ENCODE measurements at places on chromosomes 13 and 19.

DNA sequence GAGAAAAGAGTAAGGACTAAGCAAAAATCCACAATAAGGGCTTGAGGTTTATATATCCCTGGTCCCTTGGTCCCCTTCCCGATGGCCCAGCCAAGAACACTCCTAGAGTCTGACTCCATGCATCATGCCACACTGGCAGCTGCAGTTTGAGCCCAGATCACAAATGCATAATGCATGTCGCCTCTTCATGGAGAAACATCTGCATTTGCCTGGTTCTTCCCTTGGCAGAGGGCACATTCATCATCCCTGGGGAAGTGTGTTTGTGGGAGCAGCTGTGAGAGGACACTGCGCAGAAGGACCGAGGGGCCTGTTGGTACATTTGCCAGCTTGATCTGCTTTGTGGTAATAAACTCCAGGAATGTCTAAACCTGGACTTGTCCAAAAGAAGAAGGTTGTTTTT, 731.8 kb downstream of the FGF9 start:
- DNase-seq, result no peak

- no peak for DNase-seq
Measured at GRCh38 chr19:5694956-5695648, 5.0 kb downstream of the RPL36 start.

DNA sequence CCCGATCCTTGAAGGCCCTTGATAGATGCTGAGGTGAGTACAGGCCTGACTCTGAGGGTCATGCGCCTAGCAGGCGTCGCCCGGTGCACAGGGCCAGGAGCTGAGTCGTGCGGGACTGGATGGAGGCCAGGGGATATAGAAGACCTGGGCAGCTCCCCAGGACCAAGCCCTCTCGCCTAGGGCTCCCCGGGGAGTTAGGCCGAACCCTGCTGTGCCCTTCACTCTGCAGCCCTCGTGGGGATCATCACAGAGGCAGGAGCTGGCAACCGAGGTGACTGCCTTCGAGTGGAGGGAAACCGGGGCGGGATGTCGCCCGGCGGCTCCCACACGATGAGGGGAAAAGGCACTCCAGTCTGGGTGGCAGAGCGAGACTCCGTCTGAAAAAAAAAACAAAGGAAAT, 11.7 kb downstream of the CSNK1G2 start:
- DNase-seq, result no peak

DNA sequence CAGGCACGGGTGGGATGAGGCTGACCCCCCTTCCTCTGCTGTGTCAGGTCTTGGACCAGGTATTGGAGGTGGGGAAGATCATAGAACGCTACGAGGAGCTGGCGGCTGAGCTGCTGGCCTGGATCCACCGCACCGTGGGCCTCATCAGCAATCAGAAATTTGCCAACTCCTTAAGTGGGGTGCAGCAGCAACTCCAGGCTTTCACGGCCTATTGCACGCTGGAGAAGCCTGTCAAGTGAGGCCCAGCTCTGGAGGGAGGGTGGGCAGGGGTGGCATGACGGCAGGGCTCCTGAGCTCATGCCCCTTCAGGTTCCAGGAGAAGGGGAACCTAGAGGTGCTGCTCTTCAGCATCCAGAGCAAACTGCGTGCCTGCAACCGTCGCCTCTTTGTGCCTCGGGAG, 35.3 kb downstream of the SPTBN4 start:
- no peak for DNase-seq

GRCh38 chr19:36266375-36266961, 51.6 kb downstream of the ZNF146 start:
- peak; percentile 48 for DNase-seq

DNA sequence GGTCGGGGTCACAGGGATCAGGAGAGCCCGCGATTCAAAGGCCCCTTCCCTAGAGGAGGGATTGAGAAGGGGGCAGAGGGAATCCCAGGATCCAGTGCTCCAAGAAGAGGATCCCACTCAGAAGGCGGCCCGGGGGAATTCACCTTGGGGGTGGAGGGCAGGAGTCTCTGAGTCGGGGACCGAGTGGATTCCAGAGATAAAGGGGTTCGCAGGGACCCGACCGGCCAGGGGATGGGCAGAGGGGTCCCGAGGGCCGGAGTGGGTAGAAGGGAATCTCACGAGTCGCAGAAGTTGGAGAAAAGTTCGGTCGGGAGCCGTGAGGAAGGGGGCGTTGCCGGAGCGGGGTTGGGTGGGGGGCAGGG, 261 bp downstream of the PRKD2 start:
- no peak for DNase-seq

DNA sequence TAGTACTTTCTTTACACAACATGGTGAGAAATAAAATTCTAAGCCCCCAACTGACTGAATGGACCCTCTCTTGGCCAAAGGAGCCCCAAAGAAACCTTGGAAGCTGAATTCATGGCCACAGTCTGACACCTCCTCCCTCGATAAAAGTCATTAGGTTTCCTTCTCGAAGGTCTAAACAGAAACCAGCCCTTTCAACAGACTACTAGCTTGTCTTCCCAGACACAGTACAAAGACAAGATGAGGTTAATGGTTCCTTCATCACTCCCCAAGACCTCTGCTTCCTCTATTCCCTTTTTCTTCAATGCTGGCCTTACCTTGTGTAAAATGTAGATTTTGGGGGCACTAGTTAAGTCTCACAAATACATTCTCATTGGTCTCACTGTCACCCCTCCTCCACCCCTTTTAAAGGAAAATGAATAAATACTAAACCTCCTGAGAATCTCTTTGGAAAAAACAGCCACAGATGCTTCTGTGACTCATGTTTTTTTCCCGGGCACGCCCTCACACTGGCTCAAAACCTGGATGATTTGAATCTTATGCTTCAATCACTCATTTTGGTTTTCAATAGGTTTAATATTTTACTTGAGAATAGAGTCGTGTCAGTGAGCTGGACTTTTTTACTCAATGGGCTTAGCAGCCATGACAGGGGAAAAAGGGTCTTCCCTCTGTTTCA, 65.8 kb upstream of the MED4 start:
- DNase-seq, result peak; percentile 46

GRCh38 chr19:48608798-48609263, 2.3 kb downstream of the SPACA4 start:
- DNase-seq, result peak; percentile 82

- DNase-seq, result no peak
Measured at GRCh38 chr13:39095500-39095899, 57.2 kb downstream of the NHLRC3 start.

GRCh38 chr19:4326837-4327251, 11.8 kb downstream of the STAP2 start:
- no peak for DNase-seq

DNA sequence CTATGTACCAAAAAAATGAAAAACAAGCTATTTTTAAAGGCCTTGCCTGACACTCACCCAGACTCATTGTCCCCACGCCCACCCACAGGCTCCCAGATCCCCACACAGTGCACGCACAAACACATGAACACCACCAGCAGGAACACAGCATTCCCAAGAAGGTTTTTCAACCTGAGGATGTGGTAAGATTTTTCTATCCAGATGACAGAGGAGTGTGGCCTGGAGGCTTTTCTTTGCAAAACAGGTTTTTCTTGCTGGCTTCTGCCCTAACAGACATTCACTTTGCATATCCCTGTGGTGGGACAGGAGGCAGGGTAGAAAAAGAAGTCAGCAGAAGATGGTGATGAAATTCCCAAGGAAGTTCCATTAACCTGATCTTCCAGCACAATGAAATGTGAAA, 97.8 kb downstream of the KLF12 start:
- peak; percentile 2 for DNase-seq

GRCh38 chr19:4732680-4733114, 9.1 kb upstream of the DPP9 start:
- peak; percentile 84 for DNase-seq

- no peak for DNase-seq
Measured at GRCh38 chr19:38919837-38920601, 8.0 kb upstream of the CCER2 start.

DNA sequence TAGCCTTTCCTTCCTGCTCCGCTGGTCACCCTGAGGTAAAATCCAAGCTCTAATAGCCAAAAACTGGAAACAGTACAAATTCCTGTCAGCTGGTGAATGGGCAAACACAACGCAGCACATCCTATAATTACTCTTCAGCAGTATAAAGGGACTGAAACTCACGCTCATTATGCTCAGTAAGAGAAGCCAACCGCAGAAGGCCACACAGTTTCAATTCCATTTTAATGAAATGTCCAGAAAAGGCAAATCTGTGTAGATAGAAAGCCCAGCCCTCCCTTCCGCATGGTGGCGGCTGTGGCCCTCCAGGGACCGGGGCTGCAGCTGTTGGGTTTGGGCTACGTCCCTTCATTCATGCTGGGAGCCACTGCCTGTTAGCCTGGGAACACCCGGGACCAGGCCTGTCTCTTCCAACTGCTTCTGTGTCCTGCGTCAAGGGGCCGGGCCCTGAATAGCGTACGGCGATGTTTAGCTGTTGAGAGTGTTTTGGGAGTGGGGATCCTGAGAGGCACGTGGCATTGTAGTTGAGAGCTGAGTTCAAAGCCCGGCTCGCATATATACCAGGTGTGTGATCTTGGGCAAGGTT, 23.5 kb downstream of the NKPD1 start:
- DNase-seq, result no peak

GRCh38 chr19:28569132-28570131, 643.5 kb downstream of the UQCRFS1 start:
- no peak for DNase-seq

DNA sequence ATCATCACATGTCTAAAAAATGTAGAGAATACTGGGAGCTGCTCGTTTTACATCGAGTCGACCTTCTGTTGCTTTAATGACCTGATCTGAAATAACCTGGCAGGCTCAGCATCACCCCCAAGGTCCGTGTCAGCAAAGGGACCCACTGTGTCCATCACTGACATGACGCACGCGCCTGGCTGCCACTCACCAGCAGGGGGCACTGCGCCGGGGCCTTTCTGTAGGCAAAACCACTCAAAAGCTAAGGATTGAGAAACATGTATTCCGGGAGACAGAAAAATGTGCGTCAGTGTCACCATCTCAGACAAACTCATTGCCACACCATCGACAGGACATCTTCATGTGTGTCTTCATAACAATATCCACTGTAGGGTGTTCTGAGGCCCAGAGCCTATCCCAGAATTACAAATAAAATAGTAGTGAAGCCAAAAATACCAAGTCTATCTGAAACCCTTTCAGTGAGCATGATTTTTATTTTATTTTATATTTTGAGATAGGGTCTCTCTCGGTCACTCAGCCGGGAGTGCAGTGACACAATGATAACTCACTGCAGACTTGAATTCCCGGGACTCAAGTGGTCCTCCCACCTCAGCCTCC, 130.3 kb upstream of the LSM14A start:
- DNase-seq, result peak; percentile 59

- DNase-seq, result no peak
Measured at GRCh38 chr19:6167115-6167514, 31.6 kb downstream of the ACSBG2 start.

DNA sequence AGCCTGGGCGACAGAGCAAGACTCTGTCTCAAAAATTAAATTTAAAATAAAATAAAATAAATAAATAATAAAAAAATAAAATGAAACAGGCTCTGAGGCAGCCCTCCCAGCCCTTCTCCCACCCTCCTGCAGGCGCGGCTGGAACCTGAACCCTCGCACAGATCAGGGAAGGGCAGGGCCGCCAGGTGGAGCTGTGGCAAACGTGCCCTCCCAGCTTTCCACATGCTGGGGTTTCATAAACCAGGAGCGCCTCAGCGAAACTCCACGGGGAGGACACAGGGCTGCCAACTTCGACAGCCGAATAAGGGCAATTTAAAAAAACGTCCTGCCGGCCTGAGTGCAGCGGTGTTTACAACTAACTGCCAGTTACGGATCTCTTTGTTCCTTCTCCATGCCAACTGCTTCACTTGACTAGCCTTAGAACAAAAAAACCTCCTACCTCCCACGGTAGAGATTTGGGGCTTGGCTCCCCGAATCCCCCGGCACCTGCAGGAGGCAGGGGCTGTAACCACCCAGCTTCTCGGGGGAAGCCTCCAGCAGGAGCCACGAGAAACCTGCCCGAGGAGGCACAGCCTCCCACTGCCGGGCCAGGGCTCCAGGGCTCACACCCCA, 15.9 kb downstream of the ZNF787 start:
- peak; percentile 81 for DNase-seq

DNA sequence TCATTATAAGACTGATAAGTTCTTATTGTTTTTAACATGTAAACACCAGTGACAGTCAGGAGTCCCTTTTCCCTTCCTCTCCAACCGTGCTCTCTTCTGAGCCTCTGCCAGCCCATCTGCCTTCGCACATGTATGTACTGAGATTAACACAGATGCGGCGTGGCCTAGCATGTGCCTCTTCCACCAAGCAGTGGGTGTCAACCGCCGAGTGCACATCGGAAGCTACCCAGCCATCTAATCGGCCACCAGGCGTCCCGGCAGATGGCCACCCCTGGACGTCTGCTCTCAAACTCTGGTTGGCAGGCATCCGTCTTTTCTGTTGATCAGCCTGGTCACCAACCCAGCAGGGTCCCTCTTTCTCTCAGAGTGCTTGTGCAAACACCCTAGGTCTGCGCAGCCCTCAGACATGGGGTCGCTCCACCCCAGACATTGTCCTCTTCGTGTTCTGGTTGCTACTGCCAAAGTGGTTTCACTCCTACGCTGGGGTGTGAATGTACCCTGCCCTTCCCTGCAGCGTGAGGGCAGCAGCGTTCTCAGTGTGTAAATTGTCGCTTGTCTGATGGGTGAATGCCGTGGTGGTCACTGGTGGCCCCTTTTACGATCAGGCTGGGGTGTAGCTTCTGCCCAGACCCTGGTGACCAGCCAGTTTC, 57.7 kb upstream of the LDLR start:
- DNase-seq, result no peak

DNA sequence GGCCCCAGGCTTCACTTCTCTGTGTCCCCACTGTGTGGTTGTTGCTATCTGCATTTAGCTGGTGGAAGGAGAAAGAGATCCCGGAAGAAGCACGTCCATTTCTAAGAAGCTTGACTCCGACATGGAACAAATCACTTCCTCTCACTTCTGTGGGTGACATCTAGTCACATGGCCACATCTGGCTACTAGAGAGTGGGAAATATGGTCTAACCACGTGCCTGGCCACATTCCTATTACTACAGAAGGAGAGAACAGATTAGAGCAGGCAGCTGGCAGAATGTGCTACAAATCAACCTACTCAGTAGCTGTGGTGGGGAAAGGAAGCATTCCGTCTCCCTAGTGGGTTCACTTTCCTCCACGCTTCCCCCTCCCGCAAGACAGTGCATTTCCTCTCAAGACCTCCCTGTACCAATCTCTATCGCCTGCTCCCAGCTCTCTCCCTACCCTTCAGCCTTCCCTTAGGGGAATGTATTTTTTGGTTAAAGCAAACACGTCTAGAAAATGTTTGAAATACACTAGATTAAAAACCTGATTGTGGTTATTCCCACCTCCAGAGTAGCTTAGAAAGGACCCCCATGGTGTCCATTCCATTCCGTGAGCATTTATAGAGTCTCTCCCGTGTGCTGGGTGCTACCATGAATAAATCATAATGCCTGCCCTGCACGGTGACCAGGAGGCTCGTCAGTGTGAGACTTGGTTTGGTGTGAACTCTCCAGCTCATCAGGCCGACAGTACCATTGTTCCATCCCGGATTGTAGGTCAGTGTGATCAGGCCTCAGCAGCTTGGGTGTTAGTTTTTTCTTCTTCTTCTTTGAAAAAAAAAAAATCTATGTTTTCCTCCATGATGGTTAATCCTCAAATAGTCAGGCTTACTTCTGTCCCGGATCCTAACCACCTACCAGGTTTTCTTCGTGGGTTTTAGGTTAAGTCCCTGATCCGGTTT, 8.0 kb upstream of the AMER2 start:
- no peak for DNase-seq

- DNase-seq, result no peak
Measured at GRCh38 chr13:29934531-29935308, 84.3 kb upstream of the UBL3 start.

All from DMS53 (cell line).